ENCODE measurements at places on chromosomes 5 and 9.

GRCh38 chr5:58499231-58499630, 8.0 kb downstream of the GAPT start:
- no peak for DNase-seq

GRCh38 chr5:162703914-162704313, 636.3 kb downstream of the GABRG2 start:
- DNase-seq: no peak

GRCh38 chr5:95846554-95847260, 24.2 kb upstream of the GLRX start:
- DNase-seq: no peak

GRCh38 chr9:20684875-20685696, 1.0 kb downstream of the FOCAD start:
- DNase-seq: no peak

DNA sequence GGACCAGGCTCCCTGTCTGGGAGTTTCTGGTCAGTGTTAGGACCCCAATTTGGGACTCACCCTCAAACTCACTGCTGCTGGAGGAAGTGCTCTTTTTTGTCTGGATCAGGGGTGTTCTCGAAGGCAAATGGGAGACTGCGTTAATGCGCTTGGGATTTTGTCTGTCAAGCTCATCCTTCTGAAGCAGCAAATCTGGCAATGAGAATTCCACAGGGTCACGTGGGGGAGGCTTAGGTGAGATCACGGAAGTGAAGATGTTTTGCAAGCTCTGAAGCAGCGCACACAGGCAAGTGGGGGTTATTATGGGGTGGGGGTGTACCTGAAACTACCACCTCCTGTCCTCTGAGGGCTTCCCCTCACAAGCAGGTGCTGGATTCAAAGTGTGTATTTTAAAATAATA, 10.5 kb upstream of the TEX53 start:
- DNase-seq: no peak

GRCh38 chr9:81604306-81605169, 84.8 kb downstream of the TLE1 start:
- DNase-seq: no peak

DNA sequence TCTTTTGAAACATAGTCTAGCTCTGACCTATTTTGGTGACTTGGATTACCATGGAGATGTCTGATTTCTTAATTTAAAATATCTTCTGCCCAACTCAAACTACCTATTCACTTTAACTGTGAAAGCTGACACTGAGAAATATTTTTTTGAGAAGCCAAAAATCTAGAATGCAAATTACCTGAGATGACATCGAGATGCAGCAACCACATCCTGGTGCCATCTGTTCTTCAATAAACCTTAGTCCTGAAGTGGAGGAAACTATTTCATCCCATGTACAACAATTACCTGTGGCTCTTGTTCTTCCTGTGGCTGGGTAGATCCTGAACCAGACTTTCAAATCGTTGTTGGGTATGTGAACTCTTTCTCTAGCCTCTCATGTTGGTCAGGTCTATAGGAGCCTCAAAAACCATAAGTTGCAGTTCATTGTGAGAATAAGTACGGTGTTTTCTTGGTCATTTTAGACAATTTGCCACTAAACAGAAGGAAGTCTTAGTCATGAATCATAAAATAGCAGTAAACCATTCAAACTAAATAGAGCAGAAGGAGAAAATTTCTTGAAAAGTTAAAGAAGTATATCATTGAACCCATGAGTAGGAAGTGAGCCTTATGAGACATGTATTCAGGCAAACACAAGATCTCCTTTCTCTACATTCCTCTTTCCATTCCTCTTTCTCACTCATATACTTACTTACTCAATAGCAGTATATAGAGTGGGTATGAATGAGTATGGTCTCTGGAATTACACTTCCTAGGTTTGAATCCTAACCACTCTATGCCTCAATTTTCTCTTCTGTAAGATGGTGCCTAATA, 176.0 kb downstream of the HMHB1 start:
- DNase-seq: no peak

GRCh38 chr5:9361835-9362234, 184.0 kb downstream of the SEMA5A start:
- no peak for DNase-seq

DNA sequence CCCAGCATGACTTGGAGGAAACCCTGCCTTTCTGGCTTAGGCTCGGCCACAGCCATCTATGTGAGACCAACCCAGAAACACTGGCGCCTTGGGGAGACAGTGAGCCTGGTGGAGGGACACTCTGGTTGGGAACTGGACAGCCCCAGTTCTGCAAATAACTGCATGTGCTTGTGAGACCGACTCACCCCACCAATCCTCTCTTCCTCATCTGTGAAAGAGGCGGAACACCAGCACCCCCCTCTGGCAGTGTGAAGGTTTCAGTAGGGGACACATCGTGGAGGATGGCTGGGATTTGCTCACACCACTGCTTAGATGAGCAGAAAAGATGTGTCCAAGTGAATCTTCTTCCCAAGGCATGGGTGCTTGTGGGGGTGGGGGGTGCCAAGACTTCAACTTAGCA, 43.4 kb upstream of the N4BP3 start:
- no peak for DNase-seq

DNA sequence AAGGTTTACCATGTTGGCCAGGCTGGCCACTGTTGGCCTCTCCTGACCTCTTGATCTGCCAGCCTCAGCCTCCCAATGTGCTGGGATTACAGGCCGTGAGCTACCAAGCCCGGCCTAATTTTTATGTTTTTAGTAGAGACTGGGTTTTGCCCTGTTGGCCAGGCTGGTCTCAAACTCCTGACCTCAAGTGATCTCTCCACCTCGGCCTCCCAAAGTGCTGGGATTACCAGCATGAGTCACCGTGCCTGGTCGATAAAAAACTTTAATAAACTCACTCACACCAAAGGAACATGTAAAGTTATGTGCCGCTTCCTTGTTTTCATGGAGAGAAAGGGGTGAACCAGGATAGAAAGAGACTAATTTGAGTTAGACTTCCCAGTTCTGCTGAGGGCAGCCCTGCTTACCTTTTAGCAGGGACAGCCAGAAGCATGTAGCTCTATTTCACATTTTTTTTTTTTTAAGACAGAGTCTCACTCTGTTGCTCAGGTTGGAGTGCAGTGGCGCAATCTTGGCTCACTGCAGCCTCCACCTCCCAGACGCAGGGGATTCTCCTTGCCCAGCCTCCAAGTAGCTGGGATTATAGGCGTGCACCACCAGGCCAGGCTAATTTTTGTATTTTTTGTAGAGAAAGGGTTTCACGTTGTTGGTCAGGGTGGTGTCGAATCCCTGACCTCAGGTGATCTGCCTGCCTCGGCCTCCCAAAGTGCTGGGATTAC, 11.4 kb upstream of the HAUS6 start:
- DNase-seq: no peak

DNA sequence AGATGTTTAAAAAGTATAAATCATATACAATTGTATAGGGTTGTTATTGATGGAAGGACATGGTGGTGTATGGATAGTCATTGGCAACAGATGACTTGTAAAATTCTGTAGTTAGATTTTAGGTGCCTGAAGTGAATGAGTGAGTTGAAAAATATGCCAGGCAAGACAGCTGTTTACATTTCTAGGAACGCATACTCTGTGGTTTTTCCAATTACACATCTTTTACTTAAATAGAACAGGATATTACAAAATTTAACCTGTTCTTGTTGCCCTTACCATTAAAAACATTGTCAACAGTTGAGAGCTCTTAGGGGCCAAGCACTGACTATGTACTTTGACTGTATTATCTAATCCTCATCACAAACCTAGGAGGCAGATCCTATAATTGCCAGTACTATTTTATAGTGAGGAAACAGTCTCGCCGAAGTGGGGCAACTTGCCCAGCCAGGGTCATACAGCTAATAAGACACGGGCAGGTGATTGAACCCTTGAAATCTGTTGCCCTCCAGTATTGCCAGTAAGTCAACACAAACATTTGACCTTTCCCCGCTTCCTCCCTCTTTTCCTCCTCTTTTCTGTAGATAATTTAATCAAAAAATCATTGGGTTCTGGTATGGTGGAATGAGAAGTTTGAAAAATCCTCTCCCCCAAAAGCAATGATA, 88.6 kb downstream of the MACROH2A1 start:
- DNase-seq: no peak

GRCh38 chr5:176578391-176578808, 29.3 kb downstream of the CDHR2 start:
- DNase-seq: no peak

DNA sequence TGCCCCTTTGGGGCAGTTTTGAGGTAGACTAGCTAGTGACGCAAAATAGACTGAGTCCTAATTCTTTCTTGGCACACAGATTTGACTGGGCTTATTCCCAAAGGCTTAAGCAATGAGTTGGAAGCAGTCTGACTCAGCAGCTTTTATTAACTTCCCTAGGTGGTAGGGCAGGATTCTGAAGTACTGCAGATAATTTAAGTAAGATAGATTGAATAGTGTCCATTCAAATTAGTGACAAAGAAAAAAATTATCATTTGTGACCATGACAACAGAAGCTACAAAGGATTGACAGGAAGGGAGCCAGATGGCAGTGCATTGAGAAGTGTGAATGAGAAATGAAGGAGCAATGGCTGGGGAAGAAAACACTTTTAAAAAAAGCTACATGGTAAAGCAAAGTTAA, 649.4 kb downstream of the CDH9 start:
- DNase-seq: no peak

- DNase-seq: no peak
Observed at GRCh38 chr9:92535940-92536850, at the start of gene ECM2. ECM2 (minus strand) TSS chr9:92535990; CDS start chr9:92522866, 13,124 bp downstream.

DNA sequence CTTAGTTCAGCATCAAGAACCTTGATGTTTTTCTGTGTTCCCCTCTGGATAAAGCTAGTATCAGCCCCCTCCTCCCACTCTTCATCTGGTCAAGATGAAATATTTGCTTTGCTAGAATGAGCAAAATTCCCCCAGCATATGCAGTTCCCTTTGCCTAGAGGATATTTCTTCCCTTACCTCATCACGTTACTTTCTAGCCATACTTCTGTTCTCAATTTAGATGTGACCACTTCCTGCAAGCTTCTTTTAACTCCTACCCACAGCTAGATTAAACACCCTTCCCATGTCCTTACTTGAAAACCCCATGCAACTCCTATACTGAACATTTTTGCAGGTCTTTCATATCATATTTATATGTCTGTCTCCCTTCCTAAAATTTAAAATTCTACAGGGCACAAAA, 178.9 kb upstream of the TUSC1 start:
- no peak for DNase-seq

Data from stimulated activated CD8-positive, alpha-beta memory T cell treated with anti-CD3 and anti-CD28 coated beads, Interleukin-15, amount 100 ng/mL, for 4 hours (primary cell).